Stimulated activated CD4-positive, alpha-beta T cell treated with anti-CD3 and anti-CD28 coated beads, Interleukin-4, amount 100 ng/mL, for 4 hours (primary cell): ENCODE measurements at places on chromosomes 4 and X.
A peak's percentile ranks its signal among the peaks of the same experiment; 100 is the strongest.

- DNase-seq: no peak
Measured at GRCh38 chr4:105025263-105026017, 121.2 kb upstream of the TET2 start.

DNA sequence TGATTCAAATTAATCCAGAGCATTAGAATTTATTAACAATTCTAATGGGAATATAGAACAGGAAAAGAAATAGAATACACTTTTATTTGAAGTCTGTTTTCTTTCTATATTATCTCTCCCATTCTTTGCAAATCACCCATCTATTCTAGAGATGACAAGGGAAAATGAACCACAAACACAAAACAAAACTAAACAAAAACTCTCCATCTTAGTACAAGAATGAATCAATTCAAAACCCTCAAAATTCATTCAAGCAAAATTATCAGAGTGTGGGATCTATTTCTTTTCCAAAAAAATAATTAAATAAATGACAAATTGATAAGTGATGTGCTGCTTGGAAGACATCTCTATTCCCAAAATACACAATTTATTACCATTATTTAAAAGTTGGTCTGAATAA, 400.1 kb upstream of the NWD2 start:
- DNase-seq: no peak

- peak; percentile 80 for DNase-seq
Measured at GRCh38 chrX:154534526-154535322, 11.9 kb downstream of the G6PD start.

GRCh38 chrX:110699109-110699508, 96.5 kb downstream of the CHRDL1 start:
- DNase-seq: no peak

GRCh38 chrX:118726396-118726795, 1.0 kb upstream of the IL13RA1 start:
- no peak for DNase-seq

DNA sequence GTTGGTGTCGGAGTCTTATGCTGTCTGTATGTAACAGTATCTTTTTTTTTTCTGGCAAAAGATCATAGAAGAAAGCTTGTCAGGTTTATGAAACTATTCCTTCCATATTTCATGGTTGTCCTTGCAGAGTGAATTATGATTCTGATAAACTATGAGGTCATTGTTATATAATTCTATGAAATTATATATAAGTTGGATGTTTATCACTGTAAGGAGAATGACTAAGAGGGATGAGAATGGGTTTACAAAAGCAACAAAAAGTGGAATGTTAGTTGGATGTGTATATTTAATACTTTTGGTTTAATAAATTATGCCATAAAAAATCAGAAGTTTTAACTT, 43.1 kb downstream of the RAPGEF2 start:
- no peak for DNase-seq

DNA sequence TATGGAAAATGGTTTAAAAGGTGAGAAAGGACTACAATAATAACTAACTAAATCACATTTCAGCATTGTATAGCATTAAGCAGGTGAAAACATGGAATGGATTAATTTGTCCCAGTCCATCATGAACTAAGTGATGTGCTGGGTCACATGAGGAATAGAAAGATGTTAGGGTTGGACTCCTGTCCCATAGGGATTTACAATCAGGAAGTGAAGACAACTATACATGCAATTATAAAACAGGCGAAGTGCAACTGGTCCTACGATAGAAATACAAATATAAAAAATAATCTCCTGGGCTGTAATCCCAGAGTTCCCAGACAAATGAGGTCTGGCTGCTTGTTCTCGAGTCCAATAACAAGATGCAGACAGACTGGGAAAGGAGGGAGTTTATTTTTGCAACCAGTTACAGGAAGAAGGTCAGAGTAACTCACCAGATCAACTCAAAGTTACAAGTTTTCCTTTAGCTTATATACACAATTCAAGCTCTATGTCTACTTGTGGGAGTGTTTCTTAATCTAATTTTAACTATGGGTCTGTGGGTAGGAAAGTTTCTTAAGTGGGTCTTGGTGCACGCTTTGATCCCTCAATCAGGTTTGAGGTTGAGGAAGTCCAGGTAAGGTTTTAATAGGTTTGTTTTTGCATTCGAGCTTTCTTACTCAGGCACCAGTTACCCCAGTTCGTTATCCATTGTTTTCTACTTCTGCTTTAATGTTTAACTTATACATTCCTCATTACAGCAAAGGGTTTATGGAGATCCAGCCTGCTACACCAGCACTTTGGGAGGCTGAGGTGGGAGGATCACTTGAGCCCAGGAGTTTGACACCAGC, 50.1 kb downstream of the IGFBP7 start:
- DNase-seq: no peak

DNA sequence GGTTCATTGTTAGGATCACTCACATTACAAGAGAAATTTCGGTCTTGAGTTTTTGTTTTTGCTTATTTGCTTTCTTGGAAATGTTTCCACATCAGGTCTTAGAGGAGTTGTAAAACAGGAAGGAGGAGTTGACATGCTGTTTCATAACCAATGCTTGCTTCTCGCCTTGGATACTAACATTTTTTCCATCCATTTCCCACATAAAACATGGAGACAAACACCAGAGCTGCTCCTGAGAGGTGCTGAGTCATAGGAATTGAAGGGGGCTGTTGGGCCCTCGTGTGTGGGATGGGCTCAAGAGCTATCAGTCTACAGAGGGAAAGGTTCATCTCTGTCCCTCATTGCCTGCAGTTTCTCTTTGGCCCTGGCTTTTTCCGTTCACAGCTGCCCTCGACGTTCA, 29.9 kb downstream of the TBL1X start:
- DNase-seq: no peak

DNA sequence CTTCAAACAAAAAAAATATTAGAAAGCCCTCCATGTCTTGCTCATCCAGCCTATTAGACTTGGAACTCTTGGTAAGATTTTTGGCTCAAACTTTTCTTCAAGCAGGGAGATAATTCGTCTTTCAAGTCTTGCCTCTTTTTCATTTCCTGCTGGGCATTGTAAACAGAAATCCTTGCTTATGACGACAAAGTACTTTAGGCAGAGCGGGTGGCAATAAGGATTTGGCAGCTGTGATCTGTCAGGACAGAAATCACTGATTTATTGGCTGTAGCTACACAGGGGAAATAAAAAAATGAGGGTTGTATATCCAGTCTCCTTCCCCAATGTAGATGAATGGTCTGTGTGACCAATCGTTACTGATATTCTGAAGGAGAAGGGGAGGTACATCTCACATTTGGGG, 121.6 kb downstream of the SLC4A4 start:
- no peak for DNase-seq

GRCh38 chrX:19953145-19953544, 37.7 kb downstream of the BCLAF3 start:
- no peak for DNase-seq

GRCh38 chr4:87541521-87541920, 12.3 kb upstream of the SPARCL1 start:
- no peak for DNase-seq
